ENCODE measurements at places on chromosomes 2 and 18.

GRCh38 chr2:197675711-197676188 lies 363 bp upstream of the RFTN2 start:
- DNase-seq, result no peak

GRCh38 chr18:10750191-10751035 lies 224.6 kb downstream of the NAPG start:
- no peak for DNase-seq

DNA sequence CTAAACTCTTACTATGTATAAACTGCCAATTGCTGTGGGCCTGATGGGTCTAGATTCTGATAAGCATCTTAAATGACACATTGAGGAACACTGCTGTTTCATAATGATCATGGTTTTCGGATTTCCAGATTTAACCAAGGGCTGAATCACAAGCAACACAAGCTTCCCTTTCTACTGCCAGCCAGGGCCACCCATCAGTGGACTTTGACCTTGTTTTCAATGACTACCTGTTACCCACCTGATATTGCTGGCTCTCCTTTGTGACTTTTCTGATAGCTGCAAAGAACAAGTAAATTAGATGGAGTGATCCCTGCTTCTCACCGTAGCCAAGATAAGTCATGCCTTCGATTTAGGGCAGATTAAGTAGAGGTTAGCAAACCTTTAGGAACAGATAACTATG lies 259.0 kb downstream of the PAX3 start:
- DNase-seq, result no peak

DNA sequence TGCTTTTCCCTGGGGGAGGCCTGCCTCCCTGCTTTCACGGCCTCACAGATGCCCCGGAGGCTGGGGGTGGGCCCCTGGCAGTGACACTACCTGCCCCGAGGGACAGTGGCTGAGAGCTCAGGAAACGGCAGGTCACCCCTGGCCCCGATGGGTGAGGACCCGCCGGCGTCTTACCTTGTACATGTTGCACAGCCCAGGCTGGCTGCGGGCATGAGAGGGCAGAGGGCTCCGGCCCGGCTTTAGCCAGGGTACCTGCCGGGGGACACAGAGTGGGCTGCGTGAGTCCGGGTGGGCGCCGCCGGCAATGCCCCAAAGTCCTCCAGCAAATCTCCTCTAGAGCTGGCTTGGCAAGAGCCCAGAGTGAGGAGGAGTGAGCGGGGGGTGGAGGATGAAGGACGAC lies 122.9 kb downstream of the MBP start:
- DNase-seq, result no peak

GRCh38 chr2:99834426-99834825 lies 308.0 kb downstream of the AFF3 start:
- DNase-seq, result no peak

GRCh38 chr2:155840661-155841060 lies 491.9 kb downstream of the NR4A2 start:
- DNase-seq, result no peak

GRCh38 chr2:238487134-238487533 lies 60.4 kb downstream of the ASB1 start:
- DNase-seq, result no peak

- no peak for DNase-seq
Observed at GRCh38 chr18:60888071-60888624, 445.1 kb upstream of the CDH20 start.

DNA sequence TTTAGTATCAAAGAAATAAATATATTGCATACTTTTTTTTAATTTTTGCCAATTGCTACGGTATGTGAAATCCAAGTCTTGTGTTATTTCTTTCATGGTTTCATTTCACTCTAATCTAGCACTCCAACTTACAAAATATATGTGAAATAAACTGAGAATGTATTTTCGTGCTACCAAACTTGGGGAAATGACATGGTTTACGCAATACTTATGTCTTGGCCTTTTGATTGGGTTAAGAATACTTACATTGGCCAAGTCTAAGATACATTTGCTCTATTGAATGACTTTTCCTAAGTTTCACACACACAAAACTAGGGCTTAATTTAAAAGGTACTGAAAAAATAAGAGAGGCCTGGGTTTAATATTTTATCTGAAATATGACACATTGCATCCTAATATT lies 80.5 kb downstream of the VRK2 start:
- no peak for DNase-seq

- DNase-seq, result no peak
Observed at GRCh38 chr2:10382354-10383061, 65.6 kb downstream of the ODC1 start.

DNA sequence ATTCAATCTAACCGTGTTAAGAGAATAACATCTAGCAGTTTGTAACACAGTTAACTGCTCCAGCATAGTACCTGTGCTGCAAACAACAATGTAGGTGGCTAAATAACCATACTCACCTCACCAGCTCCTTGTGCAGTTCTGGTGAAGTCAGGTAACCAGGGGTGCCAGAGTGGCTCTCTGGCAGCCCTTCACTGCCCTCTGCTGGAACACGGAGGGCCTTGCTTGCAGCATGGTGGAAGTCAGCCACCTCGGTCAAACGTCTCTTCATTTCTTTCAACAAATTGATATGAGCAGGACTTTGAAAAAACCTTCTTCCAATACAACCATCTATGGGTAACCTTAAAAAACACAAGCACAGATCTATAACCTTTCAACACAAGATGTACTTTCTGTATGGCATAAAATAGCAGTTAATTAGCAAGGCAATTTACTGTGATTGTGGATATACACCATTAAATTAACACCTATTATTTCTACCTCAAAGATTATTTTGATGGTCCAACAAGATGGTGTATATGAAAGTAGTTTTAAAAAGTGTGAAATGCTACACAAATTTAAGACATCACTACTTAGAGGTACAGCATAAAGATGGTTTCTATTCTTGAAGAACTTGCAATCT lies 56.6 kb downstream of the EPG5 start:
- peak; percentile 45 for DNase-seq

GRCh38 chr2:126889496-126890135 lies 9.1 kb upstream of the TEX51 start:
- DNase-seq, result no peak

- DNase-seq, result no peak
Observed at GRCh38 chr2:218323526-218324472, 31.5 kb upstream of the TMBIM1 start.

DNA sequence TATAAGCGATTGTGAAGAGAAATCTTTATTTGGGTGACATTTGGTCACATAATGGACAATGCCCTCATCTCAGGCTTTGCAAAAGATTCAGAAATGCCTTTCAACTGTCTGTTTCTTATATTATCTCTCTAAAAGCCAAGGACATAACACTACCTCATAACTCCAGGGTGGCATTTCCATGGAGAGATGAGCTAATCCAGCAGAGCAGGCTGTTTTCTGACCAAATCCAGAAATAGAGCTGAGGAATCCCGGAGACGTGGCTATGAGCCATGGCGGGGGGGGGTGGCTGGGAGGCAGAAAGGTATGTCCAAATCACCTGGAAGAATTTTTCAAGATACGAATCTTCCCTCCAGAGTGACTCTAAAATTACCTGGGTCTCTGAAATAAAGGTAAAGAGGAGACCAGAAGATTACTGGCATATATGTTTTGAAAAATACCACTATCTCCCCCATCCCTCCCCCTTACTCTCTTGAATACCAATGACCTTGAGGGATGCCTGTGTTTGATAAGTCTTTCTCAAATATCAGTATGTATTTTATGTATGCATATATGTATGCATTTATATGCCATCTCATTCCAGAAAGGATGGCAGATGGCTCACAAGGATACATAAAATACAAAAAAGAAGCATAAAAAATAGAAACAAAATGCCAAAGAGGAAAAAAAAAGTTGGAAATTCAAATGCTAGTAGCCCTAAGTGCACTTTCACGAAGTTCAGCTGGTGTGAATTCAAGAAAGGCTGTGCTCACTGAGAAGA lies 296.0 kb upstream of the MGAT5 start:
- no peak for DNase-seq

GRCh38 chr18:3256693-3257626 lies 5.0 kb upstream of the MYL12B start:
- DNase-seq, result no peak

GRCh38 chr18:24674200-24674599 lies 213.8 kb downstream of the HRH4 start:
- no peak for DNase-seq

DNA sequence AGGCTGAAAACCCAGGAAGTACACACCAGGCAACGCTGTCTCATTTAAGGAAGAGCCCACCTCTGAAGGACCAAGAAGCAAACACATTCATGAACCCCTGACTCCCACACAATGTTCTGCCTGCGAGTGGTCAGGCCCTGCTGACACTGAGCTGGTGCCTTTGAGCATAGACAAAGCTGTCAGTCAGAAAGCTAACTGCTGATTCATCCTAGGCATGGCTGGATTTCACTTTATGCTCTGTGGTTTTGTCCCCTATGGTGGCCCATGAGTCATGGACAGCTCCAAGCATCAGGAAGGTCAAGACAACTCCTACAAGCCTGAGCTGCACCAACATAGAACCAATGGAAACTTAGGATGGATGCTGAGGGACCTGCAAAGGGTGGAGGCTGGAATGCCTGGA lies 78.9 kb downstream of the UXS1 start:
- DNase-seq, result no peak

DNA sequence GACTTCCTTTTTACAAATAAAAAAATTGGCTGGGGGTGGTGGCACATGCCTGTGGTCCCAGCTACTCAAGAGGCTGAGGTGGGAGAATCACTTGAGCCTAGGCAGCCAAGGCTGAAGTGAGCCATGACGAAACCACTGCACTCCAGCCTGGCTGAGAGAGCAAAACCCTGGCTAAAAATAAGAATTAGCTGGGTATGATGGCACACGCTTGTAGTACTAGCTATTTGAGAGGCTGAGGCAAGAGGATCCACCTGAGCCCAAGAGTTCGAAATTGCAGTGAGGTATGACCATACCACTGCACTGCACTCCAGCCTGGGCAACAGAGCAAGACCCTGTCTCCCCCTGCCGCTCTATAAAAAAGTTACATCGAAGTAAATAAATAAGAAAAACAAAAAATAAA lies 33.7 kb downstream of the GFPT1 start:
- DNase-seq, result no peak

DNA sequence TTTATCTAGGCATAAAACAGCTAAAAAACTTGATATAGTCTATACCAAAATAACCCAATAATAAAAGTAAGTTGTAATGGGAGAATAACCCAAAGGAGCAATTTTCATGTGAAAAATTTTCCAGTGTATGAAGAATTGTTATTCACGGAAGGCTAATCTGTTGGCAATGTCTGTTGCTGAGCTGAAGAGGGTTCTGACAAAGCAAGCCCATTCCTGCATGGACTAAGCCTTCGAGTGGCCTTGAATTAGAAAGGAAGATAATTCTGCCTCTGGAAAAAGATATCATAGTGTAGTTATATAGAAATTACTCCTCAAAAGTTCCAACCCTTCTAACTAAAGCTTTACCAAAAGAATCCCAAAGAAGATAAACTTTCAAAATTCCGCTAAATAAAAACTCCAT lies 101.5 kb downstream of the MAP2 start:
- DNase-seq, result no peak

GRCh38 chr2:88265352-88266303 lies 95.5 kb downstream of the THNSL2 start:
- no peak for DNase-seq

DNA sequence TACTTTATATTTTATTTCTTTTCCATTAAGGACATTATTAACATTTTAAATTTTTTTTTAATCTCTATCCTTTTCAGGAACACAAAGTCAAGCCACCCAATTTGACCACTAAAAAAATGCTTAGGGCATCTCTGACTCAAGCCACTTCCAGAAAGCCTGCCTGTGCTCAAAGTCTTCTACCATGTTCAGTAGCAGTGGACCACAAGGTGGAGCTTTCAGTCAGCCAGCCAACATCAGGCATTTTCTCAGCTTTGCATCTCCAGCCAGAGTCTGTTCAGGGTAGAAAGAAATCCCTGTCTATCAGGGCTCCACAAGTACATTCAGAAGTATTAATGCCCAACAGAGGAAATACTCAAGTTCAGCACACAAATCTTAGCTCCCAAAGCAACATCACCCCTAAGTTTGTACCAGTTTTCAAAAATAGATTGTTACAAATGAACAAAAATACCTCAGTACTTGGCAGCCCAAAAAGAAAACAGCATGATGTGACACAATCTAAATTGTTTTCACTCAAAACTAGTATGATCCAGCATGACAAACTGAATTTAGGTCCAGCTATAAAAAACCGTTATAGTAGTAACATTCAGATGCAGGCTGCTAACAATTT lies 37.6 kb downstream of the C18orf63 start:
- DNase-seq, result peak; percentile 63

DNA sequence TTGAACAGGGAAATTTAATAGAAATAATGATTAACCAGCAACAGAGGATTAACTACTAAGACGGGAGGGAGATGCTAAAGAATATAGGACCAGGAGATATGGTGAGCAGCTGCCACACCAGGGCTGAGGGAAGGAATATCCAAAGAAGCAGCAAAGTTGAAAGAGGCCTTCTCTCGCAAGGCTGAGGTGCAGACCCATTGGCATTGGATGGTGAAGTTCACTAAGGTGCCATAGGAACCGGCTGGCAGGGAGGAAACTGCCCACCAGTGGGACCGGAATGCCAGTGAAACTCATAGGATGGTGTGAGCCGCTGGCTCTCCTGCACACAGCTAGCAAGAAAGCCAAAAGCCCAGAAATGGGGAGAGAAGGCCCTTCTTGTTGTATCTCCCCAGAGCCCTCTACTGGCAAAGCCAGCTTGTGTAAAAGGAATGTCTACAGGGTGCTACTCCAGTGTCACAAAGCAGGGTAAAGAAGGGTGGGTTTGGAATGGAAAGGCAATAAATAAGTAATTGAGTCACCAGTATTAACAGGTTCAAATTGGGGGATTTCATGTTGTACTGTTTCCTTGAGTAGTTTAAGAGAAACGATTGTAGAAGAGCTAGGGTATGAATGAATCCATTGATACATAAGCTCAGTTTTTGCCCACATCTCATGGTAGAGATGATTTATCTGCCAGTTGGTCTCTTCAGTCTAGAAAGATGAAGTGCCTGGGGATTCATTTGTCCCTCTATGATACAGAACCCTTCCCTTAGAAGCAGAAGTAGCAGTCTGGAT lies 36.0 kb downstream of the FARP2 start:
- no peak for DNase-seq

DNA sequence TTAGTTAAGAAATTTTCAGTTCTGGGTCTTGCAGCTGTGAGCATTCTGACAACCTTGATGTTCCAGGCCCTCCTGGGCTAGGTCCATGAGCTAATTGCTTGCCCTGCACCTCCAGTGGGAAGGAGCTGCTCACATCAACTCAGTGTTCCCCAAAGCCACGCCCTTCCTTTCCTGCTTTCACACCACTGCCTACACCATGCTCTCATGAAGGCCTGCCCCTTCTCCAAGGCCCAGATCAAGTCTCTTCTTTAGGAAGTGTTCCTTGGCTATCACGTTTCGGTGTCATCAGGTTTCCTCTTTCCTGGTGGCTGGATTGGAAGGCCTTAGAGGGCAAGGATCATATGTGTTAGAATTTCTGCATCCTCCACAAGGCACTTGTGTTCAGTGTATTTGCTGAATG lies 18.8 kb downstream of the TMEM127 start:
- no peak for DNase-seq

DNA sequence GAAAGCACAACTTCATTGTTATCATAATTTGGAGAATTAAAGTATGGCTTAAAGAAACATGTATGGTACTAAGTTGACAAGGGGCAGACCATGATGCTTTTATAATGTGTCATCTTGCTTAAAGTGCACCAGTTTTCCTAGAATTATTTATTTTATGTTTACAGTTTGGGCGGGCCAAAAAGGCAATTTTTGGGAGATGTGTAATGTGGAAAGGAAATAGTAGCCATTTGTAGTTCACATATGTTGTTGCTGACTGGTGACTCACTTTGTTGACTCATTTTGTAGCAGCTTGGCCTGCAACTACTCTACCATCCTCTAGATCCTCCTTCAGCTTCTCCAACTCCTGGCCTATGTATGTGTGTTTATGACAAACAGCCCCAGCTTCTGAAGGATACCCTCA lies 7.7 kb downstream of the ZSCAN30 start:
- DNase-seq, result no peak

Data from NCI-H2081 (cell line).